Activated CD4-positive, alpha-beta T cell treated with anti-CD3 and anti-CD28 coated beads, Interleukin-2, amount 50 U/mL, for 4 hours (primary cell): ENCODE measurements at places on chromosomes 3 and 15.

GRCh38 chr15:81222007-81222406 lies 25.3 kb downstream of the IL16 start:
- no peak for DNase-seq

DNA sequence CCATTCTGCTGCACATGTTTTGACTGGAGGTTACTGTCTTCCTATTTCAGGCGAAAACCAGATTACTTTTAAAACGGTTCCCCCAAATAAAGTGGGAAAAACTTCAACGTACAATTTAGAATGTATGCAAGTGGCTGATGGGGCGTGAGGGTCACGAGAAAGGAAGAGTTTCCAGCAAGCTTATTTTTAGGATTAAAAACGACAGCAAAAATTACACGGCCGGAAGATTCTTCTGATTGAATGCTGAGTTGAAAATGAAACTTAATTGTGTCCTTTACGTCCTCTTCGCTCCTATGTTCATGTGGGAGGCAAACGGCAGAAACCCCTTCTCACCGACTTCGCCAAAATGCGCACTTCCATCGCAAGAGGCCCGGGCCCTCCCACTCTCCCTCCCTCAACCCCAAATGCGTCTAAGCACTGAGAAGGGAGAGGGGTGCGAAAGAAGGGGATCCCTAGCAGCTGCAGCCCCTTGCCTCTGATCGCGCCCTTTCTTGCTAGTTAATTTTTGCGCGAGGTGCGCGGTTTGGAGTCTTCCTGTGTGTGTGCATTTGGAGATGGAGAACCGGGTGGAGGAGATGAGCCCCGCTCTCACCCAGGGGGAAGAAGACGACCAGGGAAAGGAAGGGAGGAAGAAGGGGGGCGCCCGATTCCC lies 656 bp downstream of the CD47 start:
- peak; percentile 55 for DNase-seq

- no peak for DNase-seq
Observed at GRCh38 chr3:192802957-192803899, 75.9 kb upstream of the FGF12 start.

- DNase-seq: no peak
Observed at GRCh38 chr3:160196511-160197104, 28.6 kb upstream of the C3orf80 start.

- DNase-seq: no peak
Observed at GRCh38 chr3:122773944-122774509, 19.6 kb downstream of the HSPBAP1 start.

DNA sequence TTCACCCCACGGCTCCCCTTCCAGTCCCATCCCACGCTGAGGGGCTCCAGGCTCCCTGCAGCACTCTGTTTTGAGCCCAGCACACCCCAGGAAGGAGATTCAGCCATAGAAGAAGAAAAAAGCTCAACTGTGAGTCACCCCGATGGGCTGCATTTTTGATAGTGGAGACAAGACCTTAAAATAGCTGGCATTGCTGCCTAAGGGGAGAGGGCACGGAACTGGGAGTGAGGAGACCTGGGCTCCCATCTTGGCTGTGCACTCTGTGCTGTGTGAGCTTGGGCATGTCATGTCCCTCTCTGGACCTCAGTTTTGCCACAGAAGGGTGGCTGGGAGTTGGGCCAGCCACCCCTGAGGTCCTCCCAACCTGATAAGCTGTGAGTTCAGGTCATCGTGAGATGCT lies 57.2 kb upstream of the SMAD6 start:
- no peak for DNase-seq
